ENCODE measurements at places on chromosomes 2 and 18. TPM values are rescaled to one million over a fixed set of nuclear protein-coding genes. Genes with fewer than 3 reads are reported as not detected.

GRCh38 chr2:3759331-3759730 is 56.0 kb downstream of the DCDC2C start:
- DNase-seq: no peak

- no peak for DNase-seq
Measured at GRCh38 chr2:30631051-30631671, 176.1 kb downstream of the CAPN13 start.

GRCh38 chr2:98729652-98730051 is 1.3 kb downstream of the MGAT4A start:
- DNase-seq: no peak

DNA sequence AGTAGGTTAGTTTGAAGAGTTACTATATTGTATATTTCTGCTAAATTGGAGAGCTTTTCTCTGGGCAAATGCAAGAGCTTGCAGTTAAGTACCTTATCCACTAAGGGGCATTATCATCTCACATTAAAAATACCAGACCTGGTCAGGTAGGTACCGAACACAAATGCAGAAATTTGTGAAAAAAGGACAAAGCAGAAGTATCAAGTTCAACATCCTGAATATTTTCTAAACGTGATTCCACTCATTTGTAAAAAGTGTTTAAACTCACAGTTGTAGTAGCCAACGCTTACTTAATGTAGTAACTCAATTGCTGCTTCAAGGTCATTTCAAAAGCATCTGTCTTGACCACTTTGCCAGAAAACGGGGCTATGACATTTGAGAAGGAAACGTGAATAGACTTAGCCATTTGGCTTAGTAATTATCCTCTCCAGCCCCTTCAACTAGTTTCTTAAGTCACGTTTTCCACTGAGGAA is 52.1 kb downstream of the CYRIA start:
- DNase-seq: no peak

- no peak for DNase-seq
Measured at GRCh38 chr2:24577481-24577880, 86.4 kb downstream of the NCOA1 start.

DNA sequence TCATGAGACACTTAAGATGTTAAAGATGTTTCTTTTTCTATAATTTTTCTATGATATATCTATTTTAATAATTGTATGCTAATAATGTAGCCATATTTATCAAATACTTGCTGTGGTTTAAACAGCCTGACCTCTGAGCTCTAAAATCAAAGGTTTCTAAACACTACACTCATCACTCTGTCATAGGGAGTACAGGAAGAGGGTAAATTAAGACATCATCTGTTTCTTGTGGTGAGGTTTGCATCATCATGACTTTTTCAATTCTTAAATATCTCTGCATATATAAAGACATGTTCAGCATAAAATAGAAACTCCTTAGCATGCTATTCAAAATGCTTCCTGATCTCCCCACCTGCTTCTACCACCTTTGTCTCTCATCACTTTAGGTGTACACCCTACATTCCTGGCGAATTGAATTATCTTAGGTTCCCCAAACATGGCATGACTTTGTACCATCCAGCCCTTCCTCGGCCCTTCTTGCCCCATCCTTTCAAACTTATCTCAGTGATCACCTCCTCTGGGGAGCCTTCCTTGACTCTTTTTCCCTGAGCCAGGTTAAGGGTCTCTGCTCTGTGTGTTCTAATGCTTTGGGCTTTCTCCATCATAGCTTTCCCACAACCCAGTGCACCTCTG is 105.3 kb upstream of the TTN start:
- no peak for DNase-seq

DNA sequence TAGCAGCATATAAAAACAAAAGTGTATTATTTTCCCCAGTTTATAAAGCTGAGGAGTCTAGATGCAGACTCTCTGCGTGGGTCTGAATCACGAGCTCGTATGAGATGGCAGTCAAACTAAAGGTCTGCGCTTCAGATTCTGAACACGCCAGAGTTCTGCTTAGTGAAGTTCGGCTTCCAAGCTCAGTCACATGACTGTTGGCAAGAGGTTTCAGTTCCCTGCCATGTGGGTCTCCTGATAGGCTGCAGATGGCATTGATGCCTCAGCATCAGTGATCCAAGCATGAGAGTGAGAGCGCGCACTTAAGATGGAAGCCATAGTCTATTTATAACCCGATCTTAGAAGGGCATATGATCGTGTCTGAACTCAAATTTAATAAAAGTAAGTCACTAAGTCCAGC is 242.8 kb upstream of the DOK6 start:
- DNase-seq: no peak

DNA sequence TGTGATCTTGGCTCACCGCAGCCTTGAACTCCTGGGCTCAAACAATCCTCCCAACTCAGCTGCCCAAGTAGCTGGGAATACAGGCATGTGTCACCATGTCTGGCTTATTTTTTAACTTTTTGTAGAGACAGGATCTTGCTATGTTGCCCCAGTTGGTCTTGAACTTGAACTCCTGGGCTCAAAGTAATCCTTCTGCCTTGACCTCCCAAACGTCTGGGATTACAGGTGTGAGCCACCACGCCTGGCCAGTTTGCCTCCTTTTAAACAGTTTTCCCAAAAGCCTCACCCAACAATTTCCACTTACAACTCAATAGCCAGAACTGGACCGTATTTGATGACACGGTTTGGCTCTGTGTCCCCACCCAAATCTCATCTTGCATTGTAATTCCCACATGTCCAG is 300.9 kb upstream of the STON1 start:
- DNase-seq: no peak

- no peak for DNase-seq
Measured at GRCh38 chr18:3525870-3526420, 76.0 kb downstream of the TGIF1 start.

- DNase-seq: no peak
Measured at GRCh38 chr2:59177748-59178147, 936.6 kb upstream of the FANCL start.

GRCh38 chr18:63971320-63972001 is 1.6 kb downstream of the SERPINB8 start:
- DNase-seq: no peak

Gene KIAA2012
- total RNA-seq: not detected

Data from WTC11 (cell line).